ENCODE measurements at places on chromosomes 7 and 10. TPM values are rescaled to one million over a fixed set of nuclear protein-coding genes. Genes with fewer than 3 reads are reported as not detected.

MYOZ1 gene
- not detected for total RNA-seq

- no peaks in the 10 kb centered on the region for H3K36me3 ChIP-seq
- no peaks in the 10 kb centered on the region for H3K27me3 ChIP-seq
- DNase-seq: no peak
- peak overlapping the region; percentile 30 for H3K27ac ChIP-seq
These were observed 26.5 kb upstream of the GPR141 start for GRCh38 chr7:37656913-37657530.

DNA sequence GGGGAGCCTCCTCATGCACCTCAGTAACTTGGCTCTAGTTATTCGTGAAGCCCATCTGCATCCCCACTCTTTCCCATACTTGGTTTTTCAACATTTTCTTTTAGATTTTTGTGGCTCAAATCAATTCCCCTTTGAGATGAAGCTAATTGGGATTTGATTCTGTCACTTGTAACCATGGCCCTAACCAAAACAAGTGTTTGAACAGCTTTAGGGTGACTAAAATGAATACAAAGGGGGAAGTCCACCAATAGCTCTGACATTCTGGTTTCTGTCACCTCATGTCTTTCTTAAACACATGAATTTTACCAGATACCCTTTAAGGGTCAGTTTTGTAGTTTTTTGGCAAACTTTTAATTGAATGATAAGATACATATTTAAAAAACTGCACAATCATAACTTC is 87.0 kb downstream of the PCGF5 start:
- H3K4me1 ChIP-seq: no peaks in the 10 kb centered on the region
- no peak overlapping the region for H3K4me3 ChIP-seq

- H3K27ac ChIP-seq: no peak overlapping the region
- H3K27me3 ChIP-seq: no peaks in the 10 kb centered on the region
- no peak for DNase-seq
- H3K4me3 ChIP-seq: no peak overlapping the region
- no peaks in the 10 kb centered on the region for H3K4me1 ChIP-seq
These were observed 35.1 kb downstream of the RCC1L start for GRCh38 chr7:75038508-75038907.

DNA sequence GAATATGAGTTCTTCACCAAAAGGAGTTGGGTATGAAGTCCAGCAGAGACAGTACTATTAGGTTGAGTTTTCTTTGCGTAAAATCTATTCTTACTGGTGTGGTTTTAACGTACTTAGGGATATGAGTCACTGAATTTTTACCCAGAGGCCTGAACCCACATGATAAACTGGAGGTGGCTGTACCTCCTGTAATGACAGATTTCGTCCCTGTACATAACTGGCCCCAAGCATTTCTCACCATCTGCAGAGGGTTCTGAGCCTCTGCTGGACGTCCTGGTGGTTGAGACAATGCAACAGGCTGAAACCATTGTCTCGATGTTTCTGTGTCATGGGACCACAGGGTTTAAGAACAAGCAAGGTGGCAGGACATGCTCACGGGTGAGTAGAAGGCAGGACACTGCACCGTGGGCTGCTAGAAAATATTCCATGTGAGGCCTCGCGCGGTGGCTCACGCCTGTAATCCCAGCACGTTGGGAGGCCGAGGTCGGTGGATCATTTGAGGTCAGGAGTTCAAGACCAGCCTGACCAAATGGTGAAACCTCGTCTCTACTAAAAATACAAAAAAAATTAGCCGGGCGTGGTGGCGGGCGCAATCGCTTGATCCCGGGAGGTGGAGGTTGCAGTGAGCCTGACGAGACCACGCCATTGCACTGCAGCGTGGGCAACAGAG is 233.9 kb downstream of the DNAJB6 start:
- DNase-seq: no peak
- H3K36me3 ChIP-seq: no peaks in the 10 kb centered on the region

DNA sequence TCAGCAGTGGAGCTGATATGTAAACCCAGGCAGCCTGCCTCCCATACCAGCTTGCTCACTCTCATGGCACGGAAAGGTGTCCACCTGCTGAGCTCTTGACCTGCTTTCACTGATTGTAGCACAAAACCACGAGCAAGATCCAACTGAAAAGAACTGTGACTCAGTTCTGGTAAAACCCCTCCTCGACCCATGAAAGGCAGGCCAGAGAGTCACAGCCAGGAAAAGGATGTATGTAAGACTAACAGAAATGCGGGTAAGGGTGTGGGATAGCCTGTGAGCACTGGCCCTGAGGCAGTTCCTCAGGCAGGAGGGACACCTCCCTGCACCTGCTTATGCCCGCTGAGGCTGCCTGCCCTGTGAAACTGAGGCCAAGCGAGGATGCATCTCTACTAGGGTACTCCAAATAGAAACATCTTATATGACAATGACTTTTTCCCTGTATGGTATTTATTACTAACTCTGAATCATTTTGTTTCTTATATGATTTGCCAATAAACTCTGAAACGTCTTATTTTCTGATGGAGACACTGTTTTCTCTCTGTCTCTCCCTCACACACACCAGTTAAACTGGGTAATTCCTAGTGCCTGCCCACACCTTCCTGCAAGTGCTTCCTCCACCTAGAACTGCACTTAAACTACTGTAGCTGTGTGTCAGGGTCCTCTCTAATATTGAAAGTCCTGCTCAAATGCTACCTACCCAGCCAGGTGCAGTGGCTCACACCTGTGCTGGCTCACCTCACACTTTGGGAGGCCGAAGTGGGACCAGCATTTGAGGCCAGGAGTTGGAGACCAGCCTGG is 73.3 kb upstream of the GHITM start:
- H3K4me3 ChIP-seq: no peak overlapping the region
- DNase-seq: no peak
- H3K4me1 ChIP-seq: no peaks in the 10 kb centered on the region
- peaks cover 12% of the 10 kb centered on the region for H3K27me3 ChIP-seq

DNA sequence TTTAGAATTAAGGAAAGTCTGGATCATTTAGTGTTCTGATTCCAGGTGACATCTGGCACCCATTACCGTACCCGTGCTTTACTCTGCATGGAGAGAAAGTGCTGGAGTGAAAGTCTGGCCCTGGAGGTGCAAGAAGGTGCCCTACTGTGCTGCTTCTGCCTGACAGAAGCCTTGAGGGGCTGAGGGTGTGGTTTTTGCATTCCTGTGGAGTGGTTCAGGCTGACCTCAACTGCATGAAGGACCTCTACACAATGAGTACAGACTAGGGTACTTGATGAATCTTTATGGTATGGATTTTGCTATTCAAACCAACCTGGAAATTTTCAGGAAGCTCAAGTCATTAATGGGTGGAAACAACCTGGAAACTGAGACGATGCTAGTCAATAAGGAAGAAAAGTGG is 45.1 kb upstream of the GSAP start:
- H3K27me3 ChIP-seq: no peaks in the 10 kb centered on the region
- no peak for DNase-seq
- no peak overlapping the region for H3K27ac ChIP-seq
- H3K36me3 ChIP-seq: no peaks in the 10 kb centered on the region
- H3K4me1 ChIP-seq: no peaks in the 10 kb centered on the region

SPDYE17 gene
- total RNA-seq: not detected

GRCh38 chr7:87359366-87359765 is 13.9 kb downstream of the CROT start:
- H3K27me3 ChIP-seq: no peaks in the 10 kb centered on the region
- H3K4me3 ChIP-seq: no peak overlapping the region
- H3K36me3 ChIP-seq: peaks cover 27% of the 10 kb centered on the region
- H3K27ac ChIP-seq: no peak overlapping the region
- no peak for DNase-seq

GRCh38 chr7:158157460-158157859 is 430.2 kb downstream of the PTPRN2 start:
- DNase-seq: no peak
- no peak overlapping the region for H3K27ac ChIP-seq
- no peaks in the 10 kb centered on the region for H3K27me3 ChIP-seq
- H3K36me3 ChIP-seq: no peaks in the 10 kb centered on the region
- no peak overlapping the region for H3K4me3 ChIP-seq

DNA sequence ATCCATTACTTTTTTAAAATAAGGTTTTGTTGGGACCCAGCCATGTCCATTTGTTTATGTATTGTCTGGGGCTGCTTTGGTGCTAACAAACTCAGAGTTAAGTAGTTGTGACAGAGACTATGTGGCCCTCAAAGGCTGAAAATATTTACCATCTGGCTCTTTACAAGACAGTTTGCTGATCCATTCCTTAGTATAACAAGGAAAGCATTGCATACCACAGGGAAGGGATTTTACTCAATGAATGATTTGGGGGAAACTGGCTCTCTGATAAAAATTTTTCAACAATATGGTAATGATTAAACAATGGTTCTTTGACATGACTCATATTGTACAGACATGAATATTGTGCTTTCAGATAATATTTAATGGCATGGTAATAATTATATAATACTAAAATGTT is 738.1 kb downstream of the KCNMA1 start:
- no peak overlapping the region for H3K27ac ChIP-seq
- H3K27me3 ChIP-seq: no peaks in the 10 kb centered on the region
- DNase-seq: no peak
- H3K36me3 ChIP-seq: no peaks in the 10 kb centered on the region

CD36 gene
- total RNA-seq: 0.70 TPM

- H3K27ac ChIP-seq: no peak overlapping the region
- H3K4me1 ChIP-seq: no peaks in the 10 kb centered on the region
- DNase-seq: no peak
- H3K36me3 ChIP-seq: no peaks in the 10 kb centered on the region
- H3K27me3 ChIP-seq: peaks cover 16% of the 10 kb centered on the region
These were observed 52.5 kb downstream of the PTPRE start for GRCh38 chr10:127959428-127959827.

DNA sequence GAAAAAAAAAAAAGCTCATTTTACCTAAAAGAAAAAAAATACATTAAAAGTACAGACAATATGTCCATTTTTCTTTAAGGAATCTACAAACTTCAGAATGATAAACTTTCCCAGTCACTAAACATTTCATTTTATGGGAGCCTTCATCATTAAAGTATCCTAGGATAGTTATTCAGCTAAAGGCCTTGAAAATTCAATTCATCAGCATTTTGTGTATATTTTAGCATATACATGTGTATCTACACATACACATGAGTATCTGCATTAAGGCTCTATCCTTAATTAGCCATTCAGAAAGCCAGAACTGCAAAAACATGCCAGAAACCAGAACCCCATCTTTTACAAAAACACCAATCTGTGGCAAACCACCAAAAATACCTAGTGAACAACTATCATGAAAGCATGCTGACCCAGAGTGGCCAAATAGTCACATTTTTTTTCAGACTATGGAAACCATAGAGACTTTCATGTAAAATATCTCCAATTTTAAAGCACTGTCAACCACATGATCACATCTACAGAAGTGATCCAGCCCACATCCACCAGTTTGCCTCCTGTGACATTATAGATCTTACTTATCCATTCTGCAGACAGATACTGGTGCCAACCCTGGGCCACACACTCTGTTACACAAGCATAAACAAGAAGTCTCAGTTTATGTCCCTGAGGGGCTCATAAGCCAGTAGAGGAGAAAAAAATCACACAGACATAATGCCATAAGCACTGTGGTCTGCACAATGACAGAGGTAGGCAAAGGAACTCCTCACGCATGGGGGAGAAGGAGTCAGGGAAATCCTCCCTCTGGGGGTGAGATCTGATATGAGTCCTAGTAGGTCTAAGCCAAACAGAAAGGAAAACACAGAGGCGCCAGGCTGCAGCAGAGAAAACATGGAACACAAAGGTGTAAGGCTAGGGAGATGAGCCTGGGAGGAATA is 79.2 kb downstream of the SRPK2 start:
- no peaks in the 10 kb centered on the region for H3K27me3 ChIP-seq
- DNase-seq: no peak
- H3K4me3 ChIP-seq: no peak overlapping the region
- peaks cover 10% of the 10 kb centered on the region for H3K4me1 ChIP-seq
- H3K27ac ChIP-seq: no peak overlapping the region
- H3K36me3 ChIP-seq: no peaks in the 10 kb centered on the region

ZPBP gene
- total RNA-seq: not detected

DNA sequence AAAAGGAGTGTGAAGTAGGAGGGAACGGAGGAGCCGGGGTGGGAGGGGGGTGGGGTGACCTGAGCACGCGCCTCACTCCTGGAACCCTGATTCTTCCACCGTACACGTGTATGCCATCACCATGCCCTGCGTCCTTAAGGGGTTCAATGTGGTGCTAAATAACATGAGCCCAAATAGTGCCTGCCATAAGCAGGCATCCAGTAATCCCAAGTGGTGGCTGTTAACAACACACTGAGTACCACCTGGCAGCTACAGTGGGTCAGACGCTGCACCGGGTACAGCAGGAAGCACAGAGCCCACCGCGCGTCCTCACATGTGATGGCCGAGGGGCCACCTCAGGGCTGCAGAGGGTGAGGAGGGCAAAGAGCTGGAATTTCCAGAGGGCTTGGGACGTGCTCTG is 81.9 kb downstream of the PTPRN2 start:
- H3K27ac ChIP-seq: no peak overlapping the region
- peaks cover 33% of the 10 kb centered on the region for H3K27me3 ChIP-seq
- no peak for DNase-seq

GNG11 gene
- 0.12 TPM for total RNA-seq

GRCh38 chr7:21918216-21918615 is 27.5 kb downstream of the CDCA7L start:
- DNase-seq: no peak
- H3K27me3 ChIP-seq: no peaks in the 10 kb centered on the region
- H3K4me1 ChIP-seq: no peaks in the 10 kb centered on the region
- H3K4me3 ChIP-seq: no peak overlapping the region

UTF1 gene
- total RNA-seq: 0.23 TPM

SKIDA1 gene
- 0.72 TPM for total RNA-seq

DNA sequence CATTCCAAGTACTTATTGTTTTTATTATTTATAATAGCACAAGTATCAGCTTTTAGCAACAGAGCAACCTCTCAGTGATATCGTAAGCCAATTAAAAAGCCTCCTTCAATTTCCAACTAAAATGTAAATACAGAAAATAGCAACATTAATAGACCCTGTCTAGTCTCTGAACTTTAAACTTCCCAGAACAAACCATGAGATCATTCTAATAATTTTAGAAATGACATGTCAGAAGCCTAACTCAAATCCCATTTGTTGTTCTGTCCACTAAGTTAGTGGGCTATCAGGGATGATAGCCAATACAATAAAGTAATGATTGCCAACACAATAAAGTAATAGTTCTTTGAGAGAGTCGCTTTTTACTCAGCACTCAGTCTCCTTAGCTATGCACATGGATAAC is 22.3 kb upstream of the LRRN3 start:
- DNase-seq: no peak
- H3K27me3 ChIP-seq: no peaks in the 10 kb centered on the region
- H3K4me1 ChIP-seq: peaks cover 32% of the 10 kb centered on the region
- H3K27ac ChIP-seq: no peak overlapping the region
- no peak overlapping the region for H3K4me3 ChIP-seq
- H3K36me3 ChIP-seq: no peaks in the 10 kb centered on the region

CDK14 gene
- 1.5 TPM for total RNA-seq

DNA sequence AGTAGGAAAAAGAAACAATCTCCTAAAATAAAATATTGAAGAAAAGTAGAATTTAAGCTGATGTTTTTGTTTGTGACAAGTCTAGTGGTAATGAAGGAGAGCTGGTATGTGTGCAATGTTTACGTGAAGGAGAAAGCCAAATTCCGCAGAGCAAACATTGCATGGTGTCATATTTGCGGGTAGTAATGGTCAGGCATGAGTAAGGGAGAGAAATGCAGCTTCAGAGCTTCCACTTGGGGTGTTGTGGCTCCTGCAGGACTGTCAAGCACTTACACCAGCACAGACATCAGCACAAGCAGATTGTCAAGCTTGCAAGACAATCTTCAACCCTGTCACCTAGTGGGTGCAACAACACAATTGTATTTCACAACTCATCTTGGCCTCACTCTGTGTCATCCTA is 136.5 kb upstream of the ETV1 start:
- H3K27ac ChIP-seq: no peak overlapping the region
- H3K36me3 ChIP-seq: no peaks in the 10 kb centered on the region
- no peak for DNase-seq
- H3K4me3 ChIP-seq: no peak overlapping the region
- no peaks in the 10 kb centered on the region for H3K4me1 ChIP-seq

TMEM243 gene
- 97.0 TPM for total RNA-seq

Data from T-cell (primary cell).